ENCODE measurements at places on chromosomes 3 and 15. TPM values are rescaled to one million over a fixed set of nuclear protein-coding genes. Genes with fewer than 3 reads are reported as not detected.

GRCh38 chr3:132652640-132653270, 6.9 kb downstream of the ACAD11 start:
- DNase-seq, result no peak

DNA sequence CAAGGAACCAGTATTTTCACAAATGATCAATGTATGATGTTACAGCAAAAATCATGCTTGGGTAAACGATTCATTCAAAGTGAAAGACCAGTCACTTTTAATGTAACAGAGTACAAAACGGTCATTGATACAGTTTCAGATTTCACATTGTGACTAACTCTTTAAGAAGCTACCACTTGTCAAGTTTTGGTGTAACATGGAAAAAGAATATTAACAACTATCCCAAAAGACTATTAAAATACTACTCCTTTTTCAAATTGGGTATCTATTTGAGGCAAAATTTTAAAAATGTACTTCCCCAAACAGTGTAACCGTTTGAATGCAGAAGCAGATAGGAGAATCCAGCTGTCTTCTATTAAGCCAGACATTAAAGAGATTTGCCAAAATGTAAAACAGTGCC, 31.7 kb downstream of the AKAP13 start:
- DNase-seq, result no peak

DNA sequence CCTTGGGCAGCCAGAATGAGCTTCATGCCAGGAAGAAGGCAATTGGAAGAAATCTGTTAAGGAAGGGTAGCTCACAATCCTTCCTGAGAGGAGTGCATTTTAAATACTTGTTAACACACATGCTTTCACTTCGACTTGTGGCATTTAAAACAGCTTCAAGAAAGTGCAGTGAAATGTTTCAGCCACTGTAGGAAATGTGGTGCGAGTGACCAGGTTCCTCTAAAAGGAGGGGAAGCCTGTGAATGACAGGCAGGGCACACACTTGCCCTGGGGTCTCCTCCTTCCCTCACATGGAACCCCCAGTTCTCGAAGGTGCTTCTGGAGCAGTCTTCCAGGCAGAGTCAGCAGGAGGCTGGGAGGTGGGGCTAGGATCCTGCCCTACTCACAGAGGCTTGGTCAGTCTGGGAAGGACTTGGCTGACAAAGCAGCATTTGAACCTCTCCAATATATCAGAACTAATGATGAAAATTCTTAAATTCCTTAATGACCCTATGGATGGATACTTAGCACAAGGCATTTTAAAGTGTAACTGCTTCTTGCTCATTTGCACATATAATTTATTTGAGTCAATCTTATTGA, 358.6 kb downstream of the CHST2 start:
- DNase-seq, result no peak

- no peak for DNase-seq
These were observed 444.7 kb upstream of the RBMS3 start for GRCh38 chr3:28836199-28836598.

DNA sequence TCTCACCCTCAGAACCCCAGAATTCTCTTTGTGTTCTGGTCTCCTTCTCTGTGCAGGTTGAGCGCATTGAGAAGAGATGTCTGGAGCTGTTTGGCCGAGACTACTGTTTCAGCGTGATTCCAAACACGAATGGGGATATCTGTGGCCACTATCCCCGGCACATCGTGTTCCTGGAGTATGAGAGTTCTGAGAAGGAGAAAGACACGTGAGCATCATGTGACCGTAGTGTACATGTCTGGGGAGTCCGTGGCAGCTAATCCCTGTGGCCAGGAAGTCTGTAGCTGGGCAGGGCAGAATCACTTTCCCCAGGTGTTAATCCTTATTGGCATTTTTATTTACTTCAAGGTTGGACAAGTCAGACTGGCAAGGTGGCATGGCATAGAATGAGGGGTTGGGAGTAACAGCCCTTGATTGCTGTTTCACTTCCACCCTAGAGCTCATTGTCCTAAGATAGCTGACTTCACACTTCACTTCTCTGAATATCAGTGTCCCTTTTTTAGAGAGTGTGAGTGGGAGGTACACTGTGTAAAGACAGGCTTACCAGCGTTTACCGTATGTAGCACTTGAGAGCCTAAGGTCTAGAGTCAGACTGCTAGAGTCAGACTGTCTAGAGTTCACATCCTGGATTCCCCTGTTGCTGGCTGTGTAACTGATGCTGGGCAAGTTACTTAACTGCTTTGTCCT, 4.4 kb downstream of the MTMR14 start:
- DNase-seq, result no peak

- DNase-seq, result no peak
These were observed 75.1 kb downstream of the STAC start for GRCh38 chr3:36455406-36455805.

GRCh38 chr3:134918441-134918840, 123.4 kb downstream of the EPHB1 start:
- no peak for DNase-seq

- no peak for DNase-seq
These were observed 12.8 kb downstream of the NXPE3 start for GRCh38 chr3:101791778-101792177.

DNA sequence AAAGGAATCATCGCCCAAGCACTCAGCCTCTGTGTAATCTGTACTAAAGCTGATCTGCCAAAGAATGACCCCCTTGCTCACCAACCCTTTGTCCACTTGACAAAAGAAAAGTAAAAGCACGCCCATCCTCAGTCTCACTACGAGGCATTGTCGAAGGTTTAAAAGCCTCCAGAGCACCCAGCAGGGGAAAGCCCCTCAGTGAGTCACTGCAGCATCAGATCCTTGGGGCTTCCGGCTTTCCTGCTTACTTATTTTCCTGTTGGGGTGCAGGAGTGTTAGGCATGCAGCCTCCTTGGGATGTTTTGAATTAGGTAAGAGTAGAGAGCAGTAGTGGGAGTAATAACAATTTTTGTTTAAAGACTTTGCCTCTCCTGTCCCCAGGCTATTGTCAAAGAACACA, 216.1 kb downstream of the MTHFS start:
- no peak for DNase-seq

- DNase-seq, result no peak
These were observed 732 bp downstream of the SAXO2 start for GRCh38 chr15:82263350-82263749.

- DNase-seq, result no peak
These were observed 17.5 kb downstream of the HDC start for GRCh38 chr15:50247819-50248655.

- DNase-seq, result no peak
These were observed 1.1 kb downstream of the EAF2 start for GRCh38 chr3:121836064-121836463.

- DNase-seq, result no peak
These were observed 348.6 kb downstream of the NLGN1 start for GRCh38 chr3:173745952-173746682.

- DNase-seq, result no peak
These were observed 13.5 kb upstream of the MYO5C start for GRCh38 chr15:52309154-52309548.

DNA sequence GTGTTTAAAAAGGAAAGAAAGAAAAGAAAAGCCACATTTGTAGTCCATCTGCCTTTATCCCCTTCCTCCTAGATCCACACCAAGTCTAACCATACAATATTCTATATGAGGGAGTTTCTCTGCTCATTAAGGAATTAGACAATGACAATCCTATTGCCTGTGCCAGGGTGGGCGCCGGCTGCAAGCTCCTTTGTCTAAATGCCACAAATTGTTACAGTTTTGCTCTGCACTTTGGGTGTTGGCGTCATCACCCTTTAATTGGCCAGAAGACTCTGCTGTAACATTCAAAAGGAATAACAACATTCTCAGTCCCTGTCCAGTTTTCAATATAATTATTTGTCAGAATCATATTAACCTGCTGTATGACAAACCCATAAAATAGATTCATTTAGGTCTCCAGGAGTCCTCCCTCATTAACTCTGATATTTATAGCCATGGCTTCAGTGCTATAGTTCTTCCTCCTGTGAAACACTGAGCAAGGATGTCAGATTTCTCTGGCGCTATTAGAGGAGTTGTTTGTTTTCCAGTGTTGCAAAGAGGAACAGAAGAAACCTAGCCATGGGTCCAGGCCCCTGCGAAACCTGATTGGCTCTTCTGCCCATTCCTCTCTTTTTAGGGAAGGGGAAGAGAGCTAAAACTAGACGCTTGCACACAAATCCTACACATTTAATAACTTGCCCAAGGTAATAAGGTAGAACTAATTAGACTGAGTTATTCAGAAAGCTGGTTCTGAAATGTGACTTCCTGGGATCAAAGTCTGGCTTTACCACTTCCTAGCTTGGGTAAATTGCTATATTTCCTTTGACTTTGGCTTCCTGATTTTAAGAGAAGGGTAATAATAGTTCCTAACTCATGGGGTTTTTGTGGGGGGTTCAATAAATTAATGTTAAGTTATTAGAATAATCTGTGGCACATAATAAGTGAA, 112.4 kb downstream of the CD47 start:
- DNase-seq, result no peak

DNA sequence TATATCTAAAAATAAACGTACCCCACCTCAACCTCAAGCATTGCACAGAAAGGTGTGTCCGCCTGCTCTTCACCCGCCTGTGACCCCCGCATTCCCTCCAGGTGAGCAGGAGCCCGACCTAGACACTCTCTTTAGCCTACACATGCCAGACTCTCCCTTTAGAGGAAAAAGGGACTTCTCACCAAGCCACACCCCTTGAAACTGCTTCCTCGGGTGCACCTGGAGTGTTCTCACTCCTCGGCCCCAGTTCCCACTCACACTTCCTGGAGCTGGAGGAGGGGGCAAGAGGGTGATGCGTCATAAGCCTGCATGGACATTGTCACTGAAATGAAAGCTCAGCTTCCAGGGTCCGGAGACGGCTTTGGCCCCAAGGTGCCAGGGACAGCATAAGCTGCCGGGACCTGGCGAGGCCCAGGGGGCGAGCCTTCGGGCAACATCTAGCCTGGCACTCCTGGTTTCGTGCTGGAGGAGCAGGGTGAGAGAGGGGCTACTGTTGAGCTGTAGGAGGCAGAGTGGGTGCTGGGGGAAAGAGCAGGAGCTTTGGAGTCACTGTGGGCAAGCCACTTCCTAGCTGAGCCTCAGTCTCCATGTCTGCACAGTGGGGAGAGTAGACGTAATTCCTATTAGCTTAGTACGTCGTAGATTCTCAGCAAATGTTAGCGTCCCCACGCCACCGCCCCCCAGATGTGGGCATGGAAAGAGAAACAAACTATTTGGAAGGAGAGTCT, 9.8 kb upstream of the MUC4 start:
- DNase-seq, result no peak

GRCh38 chr3:125694761-125695294, 99.5 kb upstream of the OSBPL11 start:
- DNase-seq, result no peak

C3orf20 gene
- not detected for polyA plus RNA-seq

AQP9 gene
- polyA plus RNA-seq, result 1.1 TPM

ITGA11 gene
- 2.9 TPM for polyA plus RNA-seq

A4GNT gene
- polyA plus RNA-seq, result not detected

SYNPR gene
- polyA plus RNA-seq, result not detected

FEZF2 gene
- polyA plus RNA-seq, result not detected

TXNRD3 gene
- 7.2 TPM for polyA plus RNA-seq
